Urinary bladder (tissue), 4 donors: ENCODE measurements at places on chromosomes 5 and 9. TPM values are rescaled to one million over a fixed set of nuclear protein-coding genes. Genes with fewer than 3 reads are reported as not detected.

COL15A1 gene
- 136 TPM for total RNA-seq

DNA sequence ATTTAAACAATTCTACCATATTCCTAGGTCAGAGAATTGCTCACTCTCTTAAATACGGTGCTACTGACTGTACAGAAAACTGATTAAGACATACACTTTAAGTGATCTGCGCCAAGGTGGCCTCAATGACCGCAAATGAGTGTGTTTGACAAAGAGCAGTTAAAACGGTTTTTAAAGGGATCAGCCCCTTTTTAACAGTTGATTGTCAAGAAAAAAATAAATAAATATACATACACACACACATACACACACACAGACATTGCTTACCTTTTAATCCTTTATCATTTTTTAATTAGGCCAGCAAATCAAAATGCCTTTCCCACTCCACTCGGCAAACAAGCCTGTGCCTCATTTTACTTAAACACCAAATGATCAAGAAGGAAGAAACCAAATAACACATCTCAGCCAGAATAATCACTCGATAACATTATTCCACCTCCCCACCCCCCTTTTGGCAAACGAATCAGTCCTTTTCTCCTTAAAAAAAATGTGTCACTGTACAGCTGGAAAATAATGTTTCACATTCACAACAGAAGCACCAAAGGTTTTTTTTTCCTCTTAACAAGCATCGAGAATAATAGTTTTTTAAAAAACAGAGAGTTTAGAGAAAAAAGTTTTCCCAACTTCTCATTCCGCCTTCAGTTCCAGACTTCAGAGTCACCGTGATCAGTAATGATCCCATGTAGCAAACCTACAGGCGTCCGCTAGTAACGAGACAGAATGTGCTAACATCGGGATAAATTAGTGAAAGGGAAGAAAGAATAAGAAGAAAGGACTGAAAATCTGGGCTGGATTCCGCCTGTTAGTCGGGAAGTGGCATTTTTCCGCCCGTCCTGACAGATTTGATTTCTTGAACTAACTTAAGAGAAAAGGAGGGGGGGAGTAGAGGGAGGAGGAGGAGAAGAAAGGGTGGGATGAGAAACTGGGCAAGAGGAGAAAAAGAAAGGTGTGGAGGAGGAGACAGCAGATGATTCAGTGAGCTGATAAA is at the start of gene ZNF608:
Gene ZNF608, minus strand, starts transcription at position 712 of the 988 bp plus-strand sequence. CDS start 1,650 bp downstream, outside the sequence.
- DNase-seq, result no peak

ALDH1A1 gene
- 67.9 TPM for total RNA-seq

GRCh38 chr9:96327694-96328352 is 25.8 kb upstream of the HSD17B3 start:
- no peak for DNase-seq

DNA sequence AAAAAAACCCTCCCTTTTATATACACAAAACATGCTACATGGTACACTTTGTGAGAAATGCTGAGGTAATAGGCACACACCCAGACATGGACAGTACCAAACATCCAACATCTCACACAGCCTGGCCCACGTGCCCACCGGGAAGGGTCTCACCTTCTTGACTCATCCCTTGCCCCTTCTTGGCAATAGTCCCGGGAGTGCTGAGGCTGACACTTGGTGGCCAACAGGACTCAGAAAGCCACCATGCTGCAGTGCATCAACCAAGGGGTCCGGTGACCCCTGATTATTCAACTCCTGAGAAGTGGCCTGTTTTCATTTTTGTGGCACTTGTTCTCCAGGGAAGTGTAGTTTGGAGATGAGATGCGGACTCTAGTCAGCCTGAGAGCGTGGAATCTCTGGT is 35.0 kb downstream of the ANGPTL2 start:
- DNase-seq, result no peak

- no peak for DNase-seq
Observed at GRCh38 chr9:2991292-2991691, 147.4 kb upstream of the PUM3 start.

GRCh38 chr9:125757834-125758233 is 10.7 kb downstream of the PBX3 start:
- DNase-seq, result no peak

DNA sequence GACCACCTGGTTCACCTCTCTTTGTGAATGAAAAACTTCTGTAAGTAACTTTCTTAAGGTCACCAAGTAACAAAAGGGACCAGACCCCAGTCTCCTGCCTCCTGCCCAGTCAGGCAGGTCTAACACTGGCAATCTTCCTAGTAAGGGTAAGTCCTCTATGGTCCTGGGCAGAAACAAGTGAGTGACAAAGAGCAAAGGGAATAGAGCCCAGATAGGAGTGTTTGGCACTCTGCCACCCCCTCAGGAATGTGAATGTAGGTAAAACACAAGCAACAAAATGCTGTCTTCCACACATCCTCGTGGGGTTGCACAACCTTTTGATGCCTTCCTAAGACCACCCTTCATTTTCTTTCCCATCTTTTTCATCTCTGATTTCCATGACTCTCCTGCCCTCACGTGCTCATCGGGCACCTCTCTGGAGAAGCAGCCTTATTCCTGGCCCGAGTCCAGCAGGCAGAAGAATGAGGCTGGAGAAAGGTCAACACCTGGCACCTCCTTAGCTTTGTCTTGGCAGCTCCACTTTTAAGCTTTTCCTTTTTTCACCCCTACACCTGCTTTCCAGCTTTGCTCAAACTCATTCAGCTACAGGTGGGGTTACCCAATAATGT is 90.2 kb upstream of the LHFPL2 start:
- no peak for DNase-seq

DNA sequence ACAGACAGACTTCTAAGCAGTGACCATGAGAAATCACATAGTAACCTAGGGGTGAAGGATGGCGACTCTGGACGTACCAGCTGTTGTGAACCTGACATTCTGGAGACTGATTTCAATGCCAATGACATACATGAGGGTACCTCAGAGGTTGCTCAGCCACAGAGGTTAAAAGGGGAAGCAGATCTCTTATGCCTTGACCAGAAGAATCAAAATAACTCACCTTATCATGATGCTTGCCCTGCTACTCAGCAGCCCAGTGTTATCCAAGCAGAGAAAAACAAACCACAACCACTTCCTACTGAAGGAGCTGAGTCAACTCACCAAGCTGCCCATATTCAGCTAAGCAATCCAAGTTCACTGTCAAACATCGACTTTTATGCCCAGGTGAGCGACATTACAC is 38.0 kb upstream of the CCDC152 start:
- no peak for DNase-seq

DNA sequence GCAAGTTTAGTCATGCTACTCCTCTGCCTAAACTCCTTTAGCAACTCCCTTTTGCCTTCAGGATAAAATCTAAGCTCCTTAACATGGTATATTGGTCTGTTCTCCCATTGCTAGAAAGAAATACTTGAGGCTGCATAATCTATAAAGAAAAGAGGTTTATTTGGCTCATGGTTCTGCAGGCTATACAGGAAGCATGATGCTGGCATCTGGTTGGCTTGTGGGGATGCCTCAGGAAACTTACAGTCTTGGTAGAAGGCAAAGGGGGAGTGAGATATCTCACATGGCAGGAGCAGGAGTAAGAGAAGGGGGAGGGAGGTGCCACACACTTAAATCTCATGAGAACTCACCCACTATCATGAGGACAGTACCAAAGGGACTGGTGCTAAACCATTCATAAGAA is 145.0 kb downstream of the GDNF start:
- no peak for DNase-seq

DNA sequence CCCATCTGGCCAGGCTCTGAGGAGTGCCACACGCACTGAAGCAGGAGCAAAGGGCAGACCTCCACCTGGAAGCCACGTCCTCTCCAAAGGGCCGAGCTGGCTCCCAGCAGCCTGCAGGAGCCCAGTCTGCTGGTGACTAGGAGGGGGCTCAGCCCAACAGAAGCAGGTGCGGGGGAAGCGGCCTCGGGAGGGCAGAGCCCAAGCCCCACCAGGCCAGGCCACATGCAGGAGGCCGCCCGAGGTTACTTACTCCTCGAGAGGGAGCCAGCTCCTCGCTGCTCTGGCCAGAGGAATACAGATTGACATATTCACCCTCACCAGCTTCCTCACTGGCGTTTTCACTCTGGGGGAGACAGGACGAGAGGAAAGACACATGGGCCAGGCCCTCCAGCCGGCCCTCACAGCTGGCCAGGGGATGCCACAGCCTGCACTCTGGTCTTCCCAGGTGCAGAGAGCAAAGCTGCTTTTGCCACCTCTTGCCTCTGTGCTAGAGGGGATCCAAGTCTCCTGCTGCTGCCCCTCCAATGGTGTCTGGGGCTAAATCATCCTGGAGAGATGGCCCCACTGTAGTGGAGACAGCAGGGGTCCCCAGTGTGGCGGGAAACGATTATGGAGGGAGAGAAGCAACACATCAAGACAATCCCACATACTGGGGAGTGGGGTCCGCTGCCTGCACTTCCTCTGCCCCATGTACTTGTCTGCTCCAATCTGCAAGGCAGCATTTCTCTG is 58.6 kb downstream of the PRRT1B start:
- DNase-seq, result no peak

DNA sequence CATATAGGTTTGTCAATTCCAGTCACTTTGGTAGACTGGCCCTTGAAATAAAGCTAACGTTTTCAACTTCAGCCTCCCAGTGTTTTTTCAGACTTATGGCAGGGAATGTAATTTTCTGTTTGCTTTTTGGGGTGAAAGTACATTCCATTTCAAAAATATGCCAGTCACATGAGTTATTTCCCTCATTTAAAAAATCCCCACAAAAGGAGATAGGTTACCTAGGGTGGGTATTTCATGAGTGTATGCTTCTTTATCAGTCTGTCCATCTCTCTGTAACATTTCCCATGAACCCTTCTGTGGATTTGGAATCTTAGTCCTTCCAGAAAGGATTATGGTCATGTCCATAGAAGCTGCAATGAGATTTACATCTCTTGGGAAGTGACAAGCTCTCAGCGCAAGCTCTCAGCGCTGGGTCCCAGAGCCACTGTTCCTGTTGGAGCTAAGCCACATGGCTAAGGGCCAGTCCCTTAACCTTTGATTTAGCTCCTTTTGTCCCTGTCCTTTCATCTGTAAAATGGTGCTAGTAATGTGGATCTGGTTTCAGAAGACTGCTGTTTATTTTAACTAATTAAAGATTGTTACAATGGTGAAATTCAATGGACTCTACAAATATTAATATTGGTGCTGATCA is 294.9 kb downstream of the NR3C1 start:
- no peak for DNase-seq

ZNF454 gene
- 10.6 TPM for total RNA-seq

DNA sequence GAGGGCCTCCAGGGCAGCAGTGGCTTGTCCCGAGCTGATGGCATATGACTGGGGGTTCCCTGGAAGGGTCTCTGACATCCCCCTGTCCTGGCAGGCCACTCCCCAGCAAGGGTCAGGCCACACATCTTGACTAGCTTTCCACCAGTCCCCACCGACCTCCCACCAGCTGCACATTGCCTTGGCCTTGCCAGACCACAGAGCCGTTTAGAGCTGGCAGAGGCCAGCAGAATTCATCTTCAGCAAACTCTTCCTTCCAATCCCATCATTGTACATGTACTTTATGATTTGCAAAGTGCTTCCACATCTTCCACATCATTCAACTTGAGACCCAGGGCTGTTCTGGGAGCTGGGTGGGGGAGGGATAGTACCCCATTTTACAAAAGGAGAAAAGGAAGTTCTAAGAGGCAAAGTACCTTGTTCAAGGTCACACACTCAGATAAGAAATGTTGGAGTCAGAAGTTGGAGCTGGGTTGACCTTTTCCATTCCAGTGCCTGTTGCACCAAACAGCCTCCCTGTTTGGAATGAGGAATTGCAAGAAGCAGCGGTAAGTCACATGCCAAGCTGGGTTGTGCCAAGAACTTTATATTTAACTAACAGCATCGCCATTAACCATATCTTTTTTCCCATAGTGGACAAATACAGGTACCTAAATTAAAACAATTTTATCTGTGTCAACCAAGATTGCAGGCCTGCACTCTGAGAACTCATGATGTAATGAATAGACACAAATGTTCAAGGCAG is 25.8 kb upstream of the COL15A1 start:
- no peak for DNase-seq

DNA sequence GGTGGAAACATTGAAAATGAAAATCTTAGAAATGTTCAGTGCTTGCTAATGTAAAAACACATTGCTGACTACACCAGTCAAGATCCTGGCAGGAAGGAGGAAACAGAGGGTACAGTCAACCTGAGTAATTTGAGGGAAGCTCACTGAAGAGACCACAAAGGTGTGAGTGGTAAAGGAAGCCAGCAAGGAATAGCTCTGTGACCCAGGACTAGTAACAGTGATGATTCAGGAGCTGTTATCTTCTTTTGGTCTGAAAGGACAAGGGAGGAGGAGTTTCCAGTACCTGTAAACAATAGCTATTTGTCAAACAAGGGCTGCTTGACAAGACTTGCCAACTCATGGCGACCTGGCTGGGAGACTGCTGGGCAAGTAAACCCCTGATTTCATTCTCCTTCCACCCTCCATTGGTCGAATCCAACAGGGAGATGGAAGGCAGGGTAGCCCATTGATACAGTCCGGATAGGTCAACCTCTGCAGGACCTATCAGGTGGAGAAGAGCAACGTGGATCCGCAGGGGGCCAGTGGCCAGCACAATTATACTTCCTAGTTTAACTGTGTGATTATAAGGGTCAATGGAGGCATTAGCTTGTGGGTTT is 68.1 kb downstream of the MAMDC2 start:
- no peak for DNase-seq

REEP2 gene
- total RNA-seq, result 5.3 TPM

DNA sequence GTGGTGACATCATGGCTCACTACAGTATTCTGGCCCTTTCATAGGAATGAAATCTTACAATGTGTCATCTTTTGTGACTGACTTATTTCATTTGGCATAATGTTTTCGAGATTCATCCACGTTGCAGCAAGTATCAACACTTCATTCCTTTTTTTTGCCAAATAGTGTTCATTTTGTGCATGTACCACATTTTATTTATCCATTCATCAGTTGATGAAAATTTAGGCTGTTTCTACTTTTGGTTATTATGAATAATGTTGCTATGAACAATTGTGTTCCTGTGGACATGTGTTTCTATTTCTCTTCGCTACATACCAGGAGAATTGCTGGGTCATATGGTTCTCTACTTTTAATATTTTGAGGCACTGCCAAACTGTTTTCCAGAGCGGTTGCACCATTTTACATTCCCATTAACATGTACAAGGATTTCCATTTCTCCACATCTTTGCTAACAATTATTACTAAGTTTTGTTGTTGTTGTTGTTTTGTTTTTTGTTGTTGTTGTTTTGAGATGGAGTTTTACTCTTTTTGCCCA is 43.5 kb downstream of the RMI1 start:
- no peak for DNase-seq

DNA sequence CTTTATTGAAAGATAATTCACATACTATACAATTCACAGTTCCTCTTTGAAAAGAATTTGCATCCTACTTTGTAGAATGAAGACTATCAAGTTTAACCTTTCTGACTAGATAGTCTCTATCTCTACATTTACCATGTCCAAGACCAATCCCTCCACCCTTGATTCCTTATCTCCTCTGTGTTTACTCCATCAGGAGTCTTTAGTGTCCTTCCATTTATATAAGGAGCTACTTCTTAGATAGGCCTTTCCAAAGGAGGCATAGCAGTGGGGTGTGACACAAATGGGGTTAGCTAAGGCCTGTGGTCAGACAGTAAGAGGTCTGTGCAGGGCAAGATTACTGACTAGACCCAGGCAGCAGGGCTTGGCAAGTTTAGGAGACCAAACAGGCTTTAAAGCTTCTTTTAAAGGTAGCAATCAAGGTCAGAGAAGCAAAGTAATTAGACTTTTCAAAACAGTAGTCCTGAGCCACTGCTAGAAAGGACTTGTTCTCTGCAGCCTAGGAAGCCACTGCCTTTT is 11.1 kb upstream of the DMXL1 start:
- no peak for DNase-seq

GRCh38 chr5:84383816-84384603 is 670 bp downstream of the EDIL3 start:
- no peak for DNase-seq

NPDC1 gene
- 17.9 TPM for total RNA-seq
